T follicular helper cell (primary cell): ENCODE measurements at places on chromosomes 1 and 21.
A peak's percentile ranks its signal among the peaks of the same experiment; 100 is the strongest.

DNA sequence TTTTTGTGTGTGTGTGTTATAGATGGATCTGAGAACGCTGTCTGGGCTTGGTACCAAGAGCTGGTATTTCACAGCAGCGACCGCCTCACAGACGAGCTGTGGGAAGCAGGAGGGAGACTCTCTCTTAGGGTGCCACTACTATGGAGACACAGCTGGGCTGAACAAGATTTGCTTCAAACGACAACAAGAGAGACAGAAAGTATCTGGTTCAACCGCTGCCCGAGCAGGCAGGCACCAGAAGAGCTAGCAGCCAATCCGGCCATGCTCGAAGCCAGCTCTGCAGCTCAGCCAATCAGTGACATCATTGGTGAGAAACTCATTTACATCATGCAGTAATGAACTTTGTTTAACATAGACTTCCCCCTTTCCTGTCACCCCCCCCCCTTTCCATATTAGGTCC, 341.3 kb downstream of the USP25 start:
- DNase-seq: no peak

DNA sequence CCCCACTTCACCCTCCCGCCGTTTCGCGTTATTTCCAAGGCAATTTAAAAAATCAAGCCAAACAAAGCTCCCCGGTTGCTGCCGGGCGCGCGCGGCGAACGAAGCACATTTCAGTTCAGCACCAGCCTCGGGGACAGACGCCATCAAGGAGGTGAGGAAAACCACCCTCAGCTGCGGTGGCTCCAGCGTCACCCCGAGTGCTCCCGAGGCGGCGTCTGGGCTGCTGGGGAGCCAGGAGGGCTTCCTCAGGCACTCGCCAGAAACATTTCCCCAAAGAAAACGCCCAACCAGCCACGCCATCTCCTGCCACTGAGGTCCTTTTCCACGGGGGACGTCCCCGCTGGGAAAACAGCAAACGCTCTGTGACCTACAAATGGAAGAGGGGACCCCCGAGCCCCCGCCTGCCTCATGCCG, 623 bp downstream of the GNG4 start:
- peak; percentile 33 for DNase-seq

GRCh38 chr21:44899768-44900558, 20.7 kb downstream of the ITGB2 start:
- no peak for DNase-seq

GRCh38 chr1:203479646-203480045, 4.0 kb downstream of the PRELP start:
- DNase-seq: no peak

- no peak for DNase-seq
Measured at GRCh38 chr1:32984090-32984454, 19.5 kb upstream of the RNF19B start.

DNA sequence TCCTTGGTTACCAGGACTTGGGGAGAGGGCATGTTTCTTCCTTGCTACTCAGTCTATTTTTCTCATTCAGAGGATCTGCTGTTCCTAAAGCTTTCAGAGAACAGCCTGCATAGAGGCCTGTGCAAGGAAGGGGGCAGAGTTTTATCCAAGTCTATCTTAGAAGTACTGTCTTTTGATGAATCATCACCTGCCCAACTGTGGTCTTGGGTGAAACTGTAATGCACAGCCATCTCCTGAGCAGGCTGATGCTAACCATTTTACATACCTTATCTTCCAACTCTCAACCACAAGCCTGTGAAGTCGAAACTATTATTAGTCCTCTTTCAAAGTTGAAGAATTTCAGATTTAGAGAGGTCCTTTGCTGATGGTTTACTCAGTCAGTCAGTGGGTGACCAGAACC, 368.0 kb downstream of the HHAT start:
- no peak for DNase-seq

- no peak for DNase-seq
Measured at GRCh38 chr21:38228115-38228514, 28.7 kb upstream of the KCNJ15 start.

DNA sequence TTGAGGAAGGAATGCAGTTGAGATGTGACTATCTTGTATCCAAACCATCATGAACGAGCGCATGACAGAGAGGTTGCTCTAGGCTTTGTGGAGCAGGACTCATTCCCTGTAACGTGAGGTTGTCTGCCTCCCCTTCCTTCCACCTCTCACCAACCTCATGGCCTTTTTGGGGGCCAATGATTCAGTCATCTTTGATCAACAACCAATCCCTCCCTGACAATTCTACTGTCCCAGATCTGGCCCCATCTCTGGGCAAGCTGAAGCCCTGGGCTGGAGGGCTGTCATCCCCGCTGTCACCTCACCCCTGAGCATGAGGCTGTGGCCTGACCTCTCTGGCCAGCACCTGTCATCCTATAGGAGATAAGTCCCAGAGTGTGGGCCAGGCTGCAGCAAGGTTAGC, 19.7 kb downstream of the MTARC1 start:
- DNase-seq: no peak

- DNase-seq: no peak
Measured at GRCh38 chr1:54859700-54860391, 27.1 kb downstream of the DHCR24 start.

DNA sequence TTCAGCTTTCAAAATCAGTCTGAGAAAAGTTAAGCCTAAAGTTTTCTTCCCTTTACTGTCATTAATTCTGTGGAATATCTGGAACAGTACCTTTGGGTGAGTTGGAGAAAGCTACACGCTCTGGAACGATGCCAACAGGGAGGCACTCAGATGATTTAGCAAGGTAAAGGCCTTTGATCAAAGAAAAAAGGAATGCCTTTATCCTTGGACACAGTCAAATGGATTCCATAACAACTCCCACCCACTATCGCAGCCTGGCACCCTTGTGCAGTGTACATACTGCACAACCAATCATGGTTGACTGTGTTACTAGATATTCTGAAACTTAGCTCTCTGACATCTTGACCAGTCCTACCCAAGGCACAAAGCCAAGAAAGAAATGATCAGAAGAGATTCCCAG, 218.7 kb downstream of the PATJ start:
- no peak for DNase-seq

DNA sequence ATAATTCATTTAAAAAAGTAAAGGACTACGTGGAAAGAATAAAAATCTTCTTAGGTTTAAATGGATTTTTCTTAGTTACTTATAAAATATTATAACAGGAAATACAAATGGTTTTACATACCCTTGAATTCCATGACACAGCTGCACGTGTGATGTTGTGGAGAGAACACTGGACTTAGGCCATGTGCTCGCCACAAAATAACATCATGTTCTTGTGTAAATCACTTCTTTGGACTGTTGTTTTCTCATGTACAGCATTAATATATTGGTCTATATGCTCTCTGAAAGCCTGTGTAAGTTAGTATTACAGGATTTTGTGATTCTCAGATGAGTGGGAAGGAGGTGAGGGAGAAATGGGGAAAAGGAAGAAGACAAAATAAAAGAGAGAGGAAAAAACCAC, 228.2 kb downstream of the DNM3 start:
- DNase-seq: no peak

DNA sequence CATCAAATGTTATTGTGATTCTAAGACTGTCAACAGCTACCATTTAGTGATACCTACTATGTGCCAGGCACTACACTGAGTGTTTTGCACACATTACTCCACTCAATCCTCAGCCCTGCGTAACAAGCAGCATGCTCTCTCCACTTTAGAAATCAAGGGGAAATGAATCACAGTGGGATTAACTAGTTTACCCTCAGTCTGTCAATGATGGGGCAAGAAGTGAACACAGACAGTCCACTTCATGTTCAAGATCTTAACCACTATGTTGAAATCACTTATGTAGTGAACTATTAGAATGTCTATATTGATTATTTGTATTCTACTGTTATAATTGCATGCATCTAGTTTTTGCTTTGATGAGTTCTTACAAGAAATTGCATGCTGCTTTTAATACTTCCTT, 165.3 kb downstream of the LTN1 start:
- no peak for DNase-seq
